ENCODE measurements at places on chromosomes 5 and 9.

DNA sequence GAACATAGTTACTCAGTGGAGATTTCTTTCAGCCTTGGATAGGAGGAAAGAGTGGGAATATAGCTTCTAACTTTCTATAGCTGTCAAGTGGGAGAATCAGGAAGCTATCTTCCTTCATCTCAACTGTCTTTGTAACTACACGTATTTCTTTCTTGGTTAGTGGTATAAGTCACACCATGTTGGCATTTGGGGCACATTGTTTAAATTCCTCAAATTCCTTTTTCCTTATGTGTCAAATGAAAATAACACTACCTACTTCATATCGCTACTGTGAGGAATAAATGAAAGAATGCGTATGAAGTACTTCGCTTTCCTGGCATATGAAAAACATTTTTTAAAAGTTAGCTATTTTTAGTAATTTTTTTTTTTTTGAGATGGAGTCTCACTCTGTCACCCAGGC lies 1082.5 kb upstream of the WWC1 start:
- no peak for DNase-seq

DNA sequence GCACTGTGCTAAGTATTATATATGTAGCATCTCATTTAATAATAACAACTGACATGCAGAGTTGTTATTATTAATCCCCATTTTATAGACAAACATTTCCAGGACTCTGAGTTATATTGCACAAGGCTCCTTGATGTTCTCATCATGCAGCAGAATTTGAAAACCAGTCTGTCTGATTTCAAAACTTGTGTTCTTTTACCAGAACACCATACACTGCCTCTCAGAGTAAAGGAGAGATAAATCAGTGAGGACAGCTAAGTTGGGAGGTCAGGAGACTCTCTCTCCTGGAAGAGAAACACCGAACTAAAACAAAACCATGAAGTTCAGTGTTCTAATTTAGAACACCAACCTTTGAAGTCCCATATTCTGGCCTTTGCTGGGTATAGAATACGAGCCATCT lies 92.7 kb upstream of the TNC start:
- DNase-seq = no peak

GRCh38 chr9:88658311-88658822 lies 123.4 kb downstream of the NXNL2 start:
- DNase-seq = no peak

DNA sequence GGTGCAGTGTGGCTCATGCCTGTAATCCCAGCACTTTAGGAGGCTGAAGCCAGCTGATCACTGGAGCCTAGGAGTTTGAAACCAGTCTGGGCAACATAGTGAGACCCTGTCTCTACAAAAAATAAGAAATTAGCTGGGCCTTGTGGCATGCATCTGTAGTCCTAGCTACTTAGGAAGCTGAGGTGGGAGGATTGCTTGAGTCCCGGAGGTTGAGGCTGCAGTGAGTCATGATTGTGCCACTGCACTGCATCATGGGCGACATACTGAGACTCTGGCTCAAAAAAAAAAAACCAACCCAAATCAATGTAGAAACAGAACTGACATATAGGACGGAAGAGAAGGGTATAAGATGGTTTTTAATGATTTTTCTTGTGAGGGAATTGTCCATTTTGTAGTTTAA lies 27.7 kb downstream of the G3BP1 start:
- DNase-seq = no peak

DNA sequence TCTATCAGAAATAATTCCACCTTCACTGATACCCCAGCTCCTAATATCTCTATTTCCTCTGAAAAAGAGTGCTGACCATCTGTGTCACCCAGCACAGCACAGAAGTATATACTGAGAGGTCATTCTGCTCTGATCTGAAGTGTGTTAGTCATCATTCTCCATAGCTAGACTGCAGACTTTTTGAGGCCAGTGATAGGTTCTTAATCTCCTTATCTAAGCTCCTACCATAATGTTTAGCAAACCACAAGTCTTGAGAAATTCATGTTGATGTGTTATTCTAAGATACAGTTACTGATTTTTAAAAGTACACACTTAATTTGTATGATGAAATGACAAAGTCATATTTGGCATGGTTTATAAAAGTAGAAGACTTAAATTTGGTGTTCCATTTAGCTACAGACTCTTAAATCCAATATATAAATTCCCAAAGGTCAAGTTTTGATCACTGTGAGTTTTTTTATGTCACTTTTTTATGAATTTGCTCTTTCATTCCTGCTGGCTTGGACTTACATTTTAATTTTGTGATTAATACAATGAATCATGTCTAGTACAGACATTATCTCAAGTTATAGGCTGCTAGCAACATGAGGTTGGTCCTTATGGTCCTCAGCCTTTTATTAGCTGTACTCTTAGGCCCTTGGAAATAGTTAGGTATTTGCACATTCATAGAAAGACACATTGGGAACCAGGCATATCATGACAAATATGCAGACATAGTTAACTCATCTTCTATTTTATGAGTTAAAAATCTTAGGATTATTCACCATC lies 380.8 kb downstream of the EBF1 start:
- DNase-seq = no peak

DNA sequence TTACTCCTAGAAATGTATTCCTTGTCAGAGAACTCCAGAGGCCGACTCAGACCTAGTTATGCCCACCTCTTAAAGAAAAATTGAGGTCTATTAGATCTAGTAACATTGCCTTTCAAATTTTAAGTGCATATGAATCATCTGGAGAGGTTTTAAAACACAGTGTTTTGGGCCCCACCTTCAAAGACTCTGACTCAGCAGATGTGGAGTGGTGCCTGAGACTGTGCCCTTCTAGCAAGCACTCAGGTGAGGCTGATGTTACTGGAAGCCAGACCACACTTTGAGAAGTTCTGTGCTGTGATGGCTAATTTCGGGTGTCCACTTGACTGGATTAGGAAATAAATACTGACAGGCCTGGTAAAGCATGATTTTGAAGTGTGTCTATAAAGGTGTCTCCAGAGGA lies 10.6 kb downstream of the FOXB2 start:
- no peak for DNase-seq

DNA sequence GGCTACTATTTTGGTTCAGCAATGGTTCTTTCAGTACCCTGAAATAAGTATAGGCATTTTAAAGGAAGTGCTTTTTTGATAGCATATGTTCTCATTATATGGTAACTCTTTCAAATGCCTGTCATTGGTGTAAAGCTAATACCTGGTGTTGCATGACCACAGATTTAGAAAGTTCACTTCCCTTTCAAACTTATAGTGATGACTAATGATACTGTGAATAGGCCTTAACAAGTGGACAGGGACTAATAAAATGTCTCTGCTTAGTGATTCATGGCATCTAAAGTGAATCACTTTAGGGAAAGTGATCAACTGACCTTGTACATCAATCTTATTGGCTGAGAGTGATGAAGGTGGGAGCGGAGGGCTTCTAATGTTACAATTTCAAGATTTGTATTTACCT lies 21.6 kb downstream of the MRPL22 start:
- no peak for DNase-seq

DNA sequence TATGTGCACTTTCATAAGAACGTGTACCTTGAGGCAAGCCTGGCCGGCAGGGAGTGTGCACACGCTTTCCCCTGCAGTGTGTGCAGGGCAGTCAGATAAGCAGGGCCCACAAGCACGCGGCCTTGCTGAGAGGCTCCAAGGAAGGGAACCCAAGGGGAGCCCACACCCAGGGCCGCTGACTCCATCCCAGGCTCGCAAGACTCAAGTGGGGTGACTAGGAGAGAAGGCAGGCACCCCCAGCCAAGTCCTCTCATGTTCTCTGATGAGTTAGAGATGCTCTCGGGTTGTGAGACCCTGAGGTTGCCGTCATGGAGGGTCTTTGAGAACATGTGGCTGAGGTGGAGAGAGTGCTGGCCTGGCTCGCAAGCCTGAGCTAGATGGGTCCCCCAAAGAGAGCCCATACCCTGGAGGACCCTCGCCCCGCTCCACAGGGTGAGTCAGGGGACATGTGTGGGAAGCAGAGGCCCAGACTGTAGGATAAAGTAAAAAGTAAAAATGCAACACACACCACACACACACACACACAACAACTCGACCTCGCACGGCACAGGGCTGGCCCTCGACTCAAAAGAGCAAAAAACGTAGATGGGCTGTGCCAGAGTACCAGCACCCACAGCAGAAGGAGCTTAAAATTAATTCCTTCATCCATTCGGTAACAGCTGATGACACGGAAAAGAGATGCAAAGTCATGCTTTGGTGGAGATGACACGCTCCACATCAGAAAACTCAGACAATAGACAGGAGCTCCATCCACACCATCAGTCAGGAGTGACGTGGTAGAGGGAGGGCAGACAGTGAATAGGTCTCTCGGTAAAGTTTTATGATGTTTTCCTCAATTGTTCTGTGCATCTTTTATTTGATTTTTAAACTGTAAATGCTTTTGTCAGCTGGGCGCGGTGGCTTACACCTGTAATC lies 54.8 kb upstream of the NKD2 start:
- no peak for DNase-seq

- no peak for DNase-seq
These were observed 658.6 kb downstream of the ISL1 start for GRCh38 chr5:52041842-52042241.

All from smooth muscle cell of the brain vasculature (primary cell).